ENCODE measurements at places on chromosomes 11 and 22.
A peak's percentile ranks its signal among the peaks of the same experiment; 100 is the strongest.

DNA sequence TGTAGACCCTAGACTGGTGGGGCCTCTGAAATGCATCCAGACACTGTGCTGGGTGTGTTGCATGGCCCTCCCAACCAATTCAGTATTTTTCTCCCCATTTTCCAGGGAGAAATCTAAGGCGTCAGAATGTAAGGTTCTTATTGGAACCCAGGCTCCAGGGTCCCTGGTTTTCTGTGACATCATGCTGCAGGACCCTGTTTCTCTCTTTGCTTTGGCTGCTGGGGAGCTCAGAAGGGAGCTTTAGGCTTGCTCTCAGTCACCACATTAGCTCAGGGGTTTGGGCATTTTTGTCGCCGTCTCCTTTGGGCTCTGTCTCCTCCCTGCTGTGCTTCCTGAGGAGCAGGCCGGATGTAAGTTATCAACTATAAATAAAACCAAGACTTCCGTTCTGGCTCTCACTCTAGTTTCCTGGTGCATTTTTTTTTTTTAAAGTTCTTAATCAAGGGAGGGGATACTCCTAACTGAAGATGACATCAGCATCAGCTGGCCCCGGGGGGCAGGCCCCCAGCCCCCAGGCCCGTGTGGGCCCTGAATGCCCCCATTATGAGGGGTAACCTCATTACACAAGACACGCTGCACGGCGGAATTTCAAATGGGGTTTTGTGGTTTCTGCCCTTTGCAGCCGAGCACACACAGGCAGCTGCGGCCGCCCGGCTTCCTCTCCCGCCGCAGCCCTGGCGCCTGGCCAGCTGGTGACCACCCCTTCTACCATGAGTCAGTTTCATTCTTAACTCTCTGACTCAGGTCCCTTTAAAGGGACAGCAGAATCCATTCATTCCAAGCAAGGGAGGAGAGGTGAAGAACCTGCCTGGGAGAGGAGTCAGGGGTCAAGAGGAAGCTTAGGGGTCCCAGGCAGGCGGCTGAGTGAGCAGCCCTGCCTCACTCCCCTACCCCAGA lies 3.2 kb downstream of the MYEOV start:
- peak; percentile 96 for DNase-seq

- no peak for DNase-seq
Measured at GRCh38 chr11:78688460-78688859, 113.8 kb upstream of the NARS2 start.

GRCh38 chr11:119433358-119433725 lies 10.4 kb upstream of the THY1 start:
- DNase-seq: no peak

DNA sequence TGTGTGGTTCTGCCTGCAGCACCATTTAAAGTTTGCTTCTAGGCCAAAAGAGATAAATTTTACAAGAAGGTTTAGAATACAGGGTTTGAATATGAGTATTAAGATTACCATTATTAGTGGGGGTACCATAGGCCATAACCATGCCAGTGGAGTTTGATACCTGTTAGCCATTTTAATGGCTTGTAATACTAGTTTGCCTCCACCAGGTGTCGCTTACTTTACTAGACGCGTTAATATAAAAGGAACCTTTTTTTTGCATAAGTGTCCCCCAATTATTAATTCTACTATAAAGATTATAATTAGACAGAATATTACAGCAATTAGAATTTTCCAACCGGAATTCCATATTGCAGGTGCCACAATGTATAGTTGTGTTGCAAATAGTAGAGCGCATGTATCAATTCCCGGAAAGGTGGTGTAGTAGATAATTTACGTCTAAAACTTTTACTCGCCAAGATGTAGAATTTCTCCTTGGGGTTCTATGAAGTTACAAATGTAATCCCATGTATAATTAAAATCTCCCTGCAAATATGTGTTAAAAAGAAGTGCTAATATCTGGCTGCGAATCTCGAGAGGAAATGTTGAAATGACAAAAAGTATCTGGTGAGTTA lies 16.1 kb downstream of the MS4A6E start:
- DNase-seq: no peak

DNA sequence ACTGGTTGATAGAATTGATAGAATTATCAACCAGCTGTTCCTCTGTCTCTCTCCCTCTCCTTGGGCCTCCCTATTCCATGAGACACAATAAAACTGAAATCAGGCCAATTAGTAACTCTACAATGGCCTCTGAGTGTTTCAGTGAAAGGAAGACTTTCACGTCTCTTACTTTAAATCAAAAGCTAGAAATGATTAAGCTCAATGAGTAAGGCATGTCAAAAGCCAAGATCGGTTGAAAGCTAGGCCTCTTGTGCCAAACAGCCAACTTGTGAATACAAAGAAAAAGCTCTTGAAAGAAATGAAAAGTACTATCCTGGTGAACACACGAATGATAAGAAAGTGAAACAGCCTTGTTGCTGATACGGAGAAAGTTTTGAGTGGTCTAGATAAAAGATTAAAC lies 16.6 kb downstream of the PIH1D2 start:
- DNase-seq: no peak

DNA sequence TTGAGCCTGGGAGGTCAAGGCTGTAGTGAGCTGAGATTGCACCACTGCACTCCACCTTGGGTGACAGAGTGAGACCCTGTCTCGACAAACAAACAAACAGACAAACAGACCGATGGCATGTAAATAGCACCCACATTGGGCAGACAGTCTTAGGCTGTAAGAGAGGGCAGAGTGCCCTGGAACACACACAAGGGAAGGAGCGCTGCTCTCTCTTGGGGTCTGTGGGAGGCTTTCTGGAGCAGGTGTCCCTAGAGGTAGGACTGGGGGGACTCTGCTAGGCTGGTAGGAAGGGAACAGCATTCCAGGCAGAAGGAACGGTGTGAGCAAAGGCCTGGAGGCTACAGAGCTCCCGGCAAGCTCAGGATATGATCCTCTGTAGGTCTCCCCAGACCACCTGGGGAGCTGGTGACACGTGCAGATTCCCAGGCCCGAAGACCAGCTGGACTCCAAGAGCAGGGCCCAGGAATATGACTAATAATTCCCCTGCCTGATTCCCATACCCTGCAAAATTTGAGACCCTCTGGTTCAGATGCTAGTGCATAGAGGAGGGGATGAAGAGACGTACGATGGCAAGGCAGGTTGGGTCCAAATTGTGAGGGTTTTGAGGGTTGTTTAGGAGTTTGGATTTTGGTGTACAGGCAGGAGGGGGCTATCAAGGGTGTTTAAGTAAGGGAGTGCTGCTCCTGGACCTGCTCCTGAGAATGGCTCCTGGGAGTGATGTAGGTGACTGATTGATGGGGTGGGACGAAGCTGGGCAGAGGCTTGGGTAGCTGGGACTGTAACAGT lies 11.6 kb downstream of the SMIM38 start:
- DNase-seq: no peak

- no peak for DNase-seq
Measured at GRCh38 chr11:45900916-45901617, 6.0 kb downstream of the FREY1 start.

GRCh38 chr11:35177370-35177769 lies 38.4 kb downstream of the CD44 start:
- no peak for DNase-seq

DNA sequence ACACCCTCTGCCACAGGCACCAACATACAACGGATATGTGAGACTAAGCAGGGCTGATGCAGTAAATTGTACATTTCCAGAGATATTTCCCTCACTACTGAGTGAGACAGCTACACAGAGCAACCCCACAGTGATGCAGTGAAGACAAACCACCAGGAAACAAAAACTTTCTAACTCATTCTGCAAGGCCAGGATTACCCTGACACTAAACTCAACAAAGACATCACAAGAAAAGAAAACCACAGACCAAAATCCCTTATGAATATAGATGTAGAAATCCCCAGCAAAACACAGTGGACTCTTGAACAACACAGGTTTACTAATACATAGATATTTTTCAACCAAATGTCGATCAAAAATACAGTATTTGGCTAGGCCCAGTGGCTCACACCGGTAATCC lies 1.5 kb upstream of the SLC7A4 start:
- no peak for DNase-seq

- no peak for DNase-seq
Measured at GRCh38 chr22:39309881-39310714, 9.3 kb downstream of the RPL3 start.

DNA sequence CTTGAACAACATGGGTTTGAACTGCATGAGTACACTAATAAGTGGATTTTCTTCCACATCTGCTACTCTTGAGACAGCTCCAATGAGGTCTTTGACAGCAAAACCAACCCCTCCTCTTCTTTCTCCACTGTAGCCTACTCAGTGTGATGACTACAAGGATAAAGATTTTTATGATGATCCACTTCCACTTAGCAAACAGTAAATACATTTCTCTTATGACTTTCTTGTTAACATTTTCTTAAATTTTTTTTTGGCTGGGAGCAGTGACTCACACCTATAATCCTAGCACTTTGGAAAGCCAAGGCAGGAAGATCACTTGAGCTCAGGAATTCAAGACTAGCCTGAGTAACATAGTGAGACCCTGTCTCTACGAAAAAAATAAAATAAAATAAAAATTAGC lies 9.9 kb upstream of the EIF4G2 start:
- DNase-seq: no peak

- no peak for DNase-seq
Measured at GRCh38 chr11:29125606-29126005, 891.2 kb downstream of the KCNA4 start.

- no peak for DNase-seq
Measured at GRCh38 chr11:1853376-1854131, 670 bp downstream of the LSP1 start.

DNA sequence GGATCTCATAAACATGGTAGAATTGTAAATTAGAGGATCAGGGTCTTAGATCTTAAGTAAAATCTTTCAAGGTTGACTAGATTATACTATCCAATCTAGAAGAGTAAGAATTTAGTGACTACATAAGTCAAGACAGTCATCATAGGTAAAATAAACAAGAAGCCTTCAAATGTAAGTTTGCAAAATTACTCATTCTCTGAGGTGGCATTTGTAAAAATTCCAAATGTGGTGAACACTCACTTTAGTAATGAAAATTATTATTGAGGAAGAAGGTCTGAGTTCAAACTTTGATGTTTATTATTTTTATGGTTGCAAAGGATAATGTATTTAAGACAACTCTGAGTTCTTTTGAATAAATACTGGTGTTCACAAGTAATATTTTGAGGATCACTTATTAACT lies 4.6 kb downstream of the HYLS1 start:
- no peak for DNase-seq

- DNase-seq: no peak
Measured at GRCh38 chr11:37973941-37974340, 1375.9 kb upstream of the RAG2 start.

GRCh38 chr22:28911777-28912669 lies 28.7 kb downstream of the ZNRF3 start:
- DNase-seq: peak; percentile 70

GRCh38 chr11:44771252-44771734 lies 44.5 kb downstream of the TSPAN18 start:
- no peak for DNase-seq

- no peak for DNase-seq
Measured at GRCh38 chr11:65204143-65204542, 22.4 kb downstream of the CAPN1 start.

DNA sequence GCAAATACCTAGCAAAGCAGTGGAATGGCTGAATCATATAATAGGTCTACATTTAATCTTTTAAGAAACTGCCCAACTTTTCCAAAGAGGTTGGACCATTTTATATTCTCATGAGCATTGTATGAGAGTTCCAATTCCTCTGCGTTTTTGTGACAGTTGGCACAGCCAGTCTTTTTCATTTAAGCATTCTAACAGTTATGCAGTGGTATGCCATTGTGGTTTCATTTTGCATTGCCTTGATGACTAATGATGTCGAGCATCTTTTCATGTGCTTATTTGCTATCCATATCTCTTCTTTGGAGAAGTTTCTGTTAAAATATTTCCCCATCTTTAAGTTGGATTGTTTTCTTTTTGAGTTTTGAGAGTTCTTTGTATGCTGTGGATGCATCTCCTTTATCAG lies 38.7 kb downstream of the EIF3F start:
- no peak for DNase-seq

DNA sequence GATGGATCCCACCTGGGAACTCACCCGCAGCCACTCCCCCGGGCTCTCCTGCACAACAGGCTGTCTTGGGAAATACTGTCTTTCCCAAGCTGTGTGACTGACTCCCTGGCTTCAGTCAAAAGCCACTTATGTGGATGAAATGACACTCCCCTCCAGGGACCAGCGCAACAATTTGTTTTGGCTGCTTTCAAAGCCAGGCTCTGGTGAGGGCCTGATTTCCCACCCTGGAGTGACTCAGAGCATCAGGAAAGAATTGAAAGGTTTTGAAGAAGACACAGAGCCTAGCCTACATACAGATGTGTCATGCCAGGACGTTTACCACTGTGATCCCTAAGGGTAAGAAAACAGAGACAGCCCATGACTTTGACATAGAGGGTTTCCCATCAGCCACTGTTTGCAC lies 550.5 kb downstream of the MIAT start:
- DNase-seq: peak; percentile 74

DNA sequence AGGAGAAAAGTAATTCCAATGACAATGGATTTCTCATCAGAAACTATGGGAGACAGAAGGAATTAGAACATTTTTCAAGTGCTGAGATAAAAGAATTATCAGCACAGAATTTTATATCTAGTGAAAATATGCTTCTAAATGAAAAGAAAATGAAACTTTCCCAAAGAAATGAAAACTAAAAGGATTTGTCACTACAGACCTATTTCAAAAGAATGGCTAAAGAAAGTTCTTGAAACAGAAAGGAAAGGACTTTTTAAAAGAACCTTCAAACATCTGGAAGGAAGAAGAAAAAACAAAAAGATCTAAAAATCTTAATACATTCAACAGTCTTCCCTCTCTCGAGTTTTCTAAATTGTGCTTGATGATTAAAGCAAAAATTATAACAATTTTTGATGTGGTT lies 255.4 kb downstream of the FAM76B start:
- DNase-seq: no peak

DNA sequence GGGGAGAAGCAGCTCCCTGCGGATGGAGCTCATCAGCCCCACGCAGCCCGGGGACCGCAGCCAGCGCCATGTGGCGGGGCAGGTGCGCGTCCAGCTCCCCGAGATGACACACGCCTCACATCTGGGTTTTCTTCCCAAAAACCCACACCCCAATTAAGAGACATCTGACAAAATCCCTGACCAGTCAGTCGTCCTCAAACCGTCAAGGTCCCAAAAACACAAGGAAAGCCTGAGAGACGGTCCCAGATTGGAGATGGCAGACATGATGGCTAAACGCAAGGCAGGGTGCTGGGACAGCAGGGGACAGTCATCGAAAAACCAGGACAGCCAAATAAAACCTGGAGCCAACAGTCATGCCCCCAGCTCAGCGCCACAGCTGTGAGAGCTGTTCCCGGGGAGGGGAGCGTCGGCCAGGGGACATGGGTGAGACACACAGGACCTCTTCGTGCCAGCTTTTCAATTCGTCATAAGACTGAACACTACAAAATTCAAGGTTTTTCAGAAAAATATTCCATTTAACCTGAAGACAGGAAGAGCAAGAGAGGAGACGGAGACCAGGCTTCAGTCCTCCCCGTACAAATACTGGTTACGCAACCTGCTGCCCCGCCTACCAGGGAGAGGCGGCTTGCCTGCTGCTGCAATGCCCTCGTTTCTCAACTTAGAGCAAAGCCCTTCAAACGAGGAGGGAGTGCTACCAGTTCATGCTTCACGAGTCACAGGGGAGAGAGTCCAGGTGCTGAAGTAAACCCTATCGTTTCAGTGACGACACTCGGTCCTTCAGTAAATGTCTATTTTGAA lies 10.5 kb downstream of the TOLLIP start:
- peak; percentile 72 for DNase-seq

- DNase-seq: no peak
Measured at GRCh38 chr11:86143087-86144030, 74.5 kb upstream of the PICALM start.
